ENCODE measurements at places on chromosomes 3 and 15.

DNA sequence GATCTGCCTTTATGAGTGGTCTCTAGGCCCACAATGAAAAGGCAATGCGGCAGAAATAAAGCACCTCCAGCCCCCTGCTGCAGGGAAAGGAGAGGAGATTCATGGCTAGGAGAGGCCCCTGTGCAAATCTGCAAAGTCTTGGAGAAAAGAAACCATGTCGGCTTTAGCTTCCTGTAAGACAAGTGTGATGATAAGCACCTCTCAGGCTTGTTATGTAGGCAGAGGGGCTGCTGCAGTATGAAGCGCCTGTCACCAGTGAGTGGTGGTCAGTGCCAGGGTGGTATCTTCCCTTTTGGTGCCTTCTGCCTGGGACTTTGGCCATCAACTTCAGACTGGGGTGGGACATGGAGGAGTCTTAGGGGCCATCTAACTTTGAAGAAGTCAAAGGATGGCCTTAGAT lies 59.2 kb upstream of the ARHGEF3 start:
- DNase-seq, result no peak

- no peak for DNase-seq
Measured at GRCh38 chr3:35492841-35493240, 146.5 kb upstream of the ARPP21 start.

DNA sequence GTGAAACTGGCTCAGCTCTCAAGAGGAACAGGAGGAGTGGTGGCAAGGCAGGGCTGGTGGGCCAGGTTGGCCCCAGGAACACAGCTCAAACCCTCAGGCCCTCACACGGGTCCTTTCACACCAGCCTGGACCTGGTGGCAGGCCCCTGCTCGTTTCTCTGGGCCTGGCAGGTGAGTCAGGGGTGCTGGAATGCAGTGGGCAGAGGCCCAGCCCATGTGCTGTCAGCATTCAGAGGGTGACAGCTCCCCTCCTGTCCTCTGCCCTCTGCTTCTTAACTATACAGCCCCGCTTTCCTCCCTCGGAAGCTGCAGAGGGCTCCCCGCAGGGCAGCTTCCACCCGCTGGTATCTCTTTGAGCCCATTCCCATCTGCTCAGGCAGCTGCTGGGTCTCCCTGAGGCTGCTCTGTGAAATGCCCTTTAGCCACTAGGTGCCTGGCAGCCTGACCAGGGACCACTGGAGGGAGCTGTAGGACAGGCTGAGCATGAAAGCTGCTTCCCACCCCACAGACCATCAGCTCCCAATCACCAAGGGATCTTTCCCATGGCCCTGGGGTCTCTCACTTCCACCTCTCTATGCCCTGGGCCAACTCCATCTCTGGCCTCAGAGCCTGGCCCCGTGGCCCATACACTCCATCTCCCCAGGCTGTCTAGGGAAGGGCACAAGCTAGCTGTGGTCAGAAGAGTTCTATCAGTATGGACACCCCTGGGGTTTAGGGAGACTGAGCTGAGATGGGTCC lies 24.8 kb downstream of the SHF start:
- DNase-seq, result peak; percentile 83

DNA sequence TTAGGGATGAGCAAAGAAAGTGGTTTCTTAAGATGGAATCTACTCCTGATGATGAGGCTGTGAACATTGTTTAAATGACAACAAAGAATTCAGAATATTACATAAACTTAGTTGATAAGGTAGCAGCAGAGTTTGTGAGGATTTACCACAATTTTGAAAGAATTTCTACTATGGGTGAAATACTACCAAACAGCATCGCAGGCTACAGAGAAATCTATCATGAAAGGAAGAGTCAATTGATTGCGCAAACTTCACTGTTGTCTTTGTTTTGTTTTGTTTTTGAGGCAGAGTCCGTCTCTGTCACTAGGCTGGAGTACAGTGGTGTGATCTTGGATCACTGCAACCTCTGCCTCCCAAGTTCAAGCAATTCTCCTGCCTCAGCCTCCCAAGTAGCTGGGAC lies 107.4 kb upstream of the SLC6A6 start:
- no peak for DNase-seq

- no peak for DNase-seq
Measured at GRCh38 chr15:101126618-101127505, 125.0 kb downstream of the CHSY1 start.

GRCh38 chr3:42182555-42182954 lies 83.4 kb downstream of the CCK start:
- DNase-seq, result peak; percentile 38

GRCh38 chr15:84034578-84035398 lies 200.8 kb upstream of the GOLGA6L4 start:
- no peak for DNase-seq

- no peak for DNase-seq
Measured at GRCh38 chr3:27049792-27050191, 319.4 kb downstream of the NEK10 start.

- DNase-seq, result no peak
Measured at GRCh38 chr3:13318626-13319470, 101.3 kb downstream of the NUP210 start.

DNA sequence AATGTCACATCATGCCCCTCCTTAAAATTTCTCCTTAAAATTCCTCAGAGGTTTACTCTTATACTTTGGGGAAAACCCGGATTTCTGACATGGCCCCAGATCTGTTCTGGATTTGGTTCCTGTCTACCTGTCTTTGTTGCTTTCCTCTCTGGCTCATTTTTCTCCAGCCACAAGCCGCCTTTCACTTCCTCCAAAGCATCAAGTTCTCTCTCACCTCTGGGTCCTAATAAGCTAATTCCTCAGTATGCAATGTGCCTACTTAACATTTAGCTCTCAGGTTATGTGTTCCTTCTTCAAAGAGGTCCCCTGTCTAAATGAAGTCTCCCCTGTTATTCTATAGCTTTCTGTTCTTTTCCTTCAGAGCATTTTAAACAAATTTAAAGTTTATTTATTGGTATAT lies 16.1 kb downstream of the HMG20A start:
- no peak for DNase-seq

GRCh38 chr3:186208296-186208989 lies 99.6 kb upstream of the ETV5 start:
- no peak for DNase-seq

DNA sequence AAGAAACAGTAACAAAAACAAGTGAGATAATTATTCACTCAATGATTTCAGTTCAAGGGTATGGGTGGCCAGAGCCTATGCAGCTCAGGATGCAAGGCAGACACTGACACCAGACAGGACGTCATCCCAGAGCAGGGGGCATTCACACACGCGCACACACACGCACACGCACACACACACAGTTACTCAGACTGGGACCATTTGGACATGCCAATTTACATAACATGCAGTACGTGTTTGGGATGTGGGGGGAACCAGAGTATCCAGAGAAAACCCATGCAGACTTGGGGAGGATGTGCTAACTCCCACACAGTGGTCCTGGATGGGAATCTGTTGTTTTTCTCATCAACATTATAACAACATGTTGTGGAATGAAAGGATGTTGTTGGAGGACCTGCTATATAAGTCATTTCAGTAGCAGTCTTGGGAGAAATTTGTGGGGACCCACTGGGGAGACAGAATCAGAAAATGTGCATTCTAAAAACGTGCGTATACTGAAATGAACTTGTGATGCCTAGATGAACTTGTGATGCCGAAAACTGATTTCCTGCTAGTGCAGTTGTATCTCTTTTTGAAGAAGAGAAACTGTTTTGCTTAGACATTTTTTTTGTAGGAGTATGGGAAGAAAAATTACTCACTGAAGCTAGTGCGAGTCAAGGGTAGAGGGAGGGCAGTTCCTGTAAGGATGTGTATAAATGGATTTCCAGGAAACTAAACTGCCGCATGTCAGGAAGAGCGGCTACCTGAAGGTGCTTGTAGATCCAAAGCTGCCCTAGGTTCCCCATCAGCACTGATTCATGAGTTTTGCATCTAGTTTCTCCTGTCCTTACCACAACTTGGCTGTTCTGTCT lies 25.2 kb downstream of the CD200 start:
- DNase-seq, result peak; percentile 66

GRCh38 chr3:78880603-78881461 lies 887.0 kb downstream of the ROBO1 start:
- DNase-seq, result no peak

DNA sequence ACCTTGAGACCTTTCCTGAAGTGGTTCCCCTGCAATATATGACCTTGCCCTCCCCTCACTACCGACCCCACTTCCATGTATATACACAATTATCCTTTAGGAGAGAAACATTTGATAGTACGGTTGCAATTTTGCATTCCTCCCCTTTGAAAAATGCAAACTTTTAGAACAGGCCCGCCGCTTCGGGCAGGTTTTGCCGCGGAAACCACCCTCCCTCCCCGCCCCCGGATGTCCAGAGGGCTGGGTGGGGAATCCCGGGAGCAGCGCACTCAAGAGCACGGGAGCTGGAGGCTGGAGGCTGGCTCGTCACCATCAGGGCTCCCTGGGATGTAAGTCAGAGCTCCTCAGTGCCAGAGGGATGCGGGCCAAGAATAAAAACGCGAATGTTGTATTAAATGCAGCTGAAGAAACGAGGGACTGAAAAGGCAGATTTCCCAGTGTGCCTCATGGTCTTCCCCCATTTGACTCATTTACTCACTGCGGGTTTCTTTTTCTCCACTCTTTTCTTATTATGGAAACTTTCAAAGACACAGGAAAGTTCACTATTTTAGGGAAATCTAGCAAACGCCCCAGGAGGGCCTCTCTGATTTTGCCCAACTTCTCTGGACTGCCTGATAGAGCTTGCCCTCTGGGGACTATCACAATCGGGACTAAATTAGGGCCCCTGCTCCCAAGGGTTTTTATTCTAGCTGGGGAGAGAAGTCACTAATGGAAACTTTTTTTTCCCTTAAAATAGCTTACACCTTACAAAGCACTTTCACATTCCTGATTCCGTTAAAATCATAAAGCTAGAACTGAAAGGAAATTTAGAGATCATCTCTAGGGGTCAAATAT lies 2.9 kb upstream of the USP3 start:
- DNase-seq, result peak; percentile 85

- no peak for DNase-seq
Measured at GRCh38 chr15:31331389-31331788, 4.8 kb downstream of the KLF13 start.

DNA sequence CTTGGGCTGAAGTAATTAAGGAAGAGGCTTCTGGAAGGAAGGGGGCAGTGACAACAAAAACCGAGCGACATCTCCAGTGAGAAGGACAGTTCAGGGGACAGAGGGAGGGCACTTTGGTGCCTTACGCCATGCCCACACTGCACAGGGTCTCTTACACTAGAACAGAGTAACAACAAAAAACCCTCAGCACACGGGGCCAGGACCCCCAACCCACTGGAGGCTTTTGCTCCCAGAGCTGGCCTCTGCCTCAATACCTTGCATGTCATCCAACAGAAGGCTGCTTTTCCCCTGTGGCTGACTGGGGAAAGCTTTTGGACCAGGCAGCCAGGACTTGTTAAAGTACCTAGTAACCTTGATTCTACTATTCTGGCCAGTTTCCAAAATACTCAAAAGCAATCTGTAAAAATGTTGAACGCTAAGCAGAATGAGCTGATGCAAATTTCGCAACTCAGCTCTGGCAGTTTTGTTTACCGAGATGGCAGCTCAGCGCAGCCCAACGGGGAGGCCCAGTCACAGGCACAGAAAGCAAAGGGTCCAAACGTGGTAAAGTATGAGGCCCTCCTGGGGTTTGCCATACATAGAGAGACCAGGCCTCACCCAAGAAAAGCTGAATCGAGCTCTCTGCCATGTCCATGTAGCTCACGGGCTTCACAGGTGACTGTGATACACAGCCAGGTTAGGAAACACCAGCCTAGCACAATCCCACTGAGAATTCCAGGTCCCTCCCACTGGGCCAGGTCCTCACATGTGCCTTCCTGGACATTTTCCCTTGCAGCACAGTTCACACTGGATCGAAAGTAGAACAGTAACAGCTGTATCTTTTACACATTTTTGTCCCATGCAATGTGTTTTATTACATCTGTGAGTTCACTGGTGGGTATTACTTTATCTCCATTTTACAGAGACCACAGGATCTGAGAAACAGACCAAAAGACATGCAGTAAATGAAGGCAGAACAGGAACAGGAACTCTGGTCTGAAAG lies 6.0 kb downstream of the CHCHD4 start:
- DNase-seq, result no peak

- DNase-seq, result no peak
Measured at GRCh38 chr15:65326117-65326526, 21.6 kb downstream of the RNU5B-1 start.

GRCh38 chr15:84982301-84982920 lies 755 bp downstream of the PDE8A start:
- peak; percentile 85 for DNase-seq

DNA sequence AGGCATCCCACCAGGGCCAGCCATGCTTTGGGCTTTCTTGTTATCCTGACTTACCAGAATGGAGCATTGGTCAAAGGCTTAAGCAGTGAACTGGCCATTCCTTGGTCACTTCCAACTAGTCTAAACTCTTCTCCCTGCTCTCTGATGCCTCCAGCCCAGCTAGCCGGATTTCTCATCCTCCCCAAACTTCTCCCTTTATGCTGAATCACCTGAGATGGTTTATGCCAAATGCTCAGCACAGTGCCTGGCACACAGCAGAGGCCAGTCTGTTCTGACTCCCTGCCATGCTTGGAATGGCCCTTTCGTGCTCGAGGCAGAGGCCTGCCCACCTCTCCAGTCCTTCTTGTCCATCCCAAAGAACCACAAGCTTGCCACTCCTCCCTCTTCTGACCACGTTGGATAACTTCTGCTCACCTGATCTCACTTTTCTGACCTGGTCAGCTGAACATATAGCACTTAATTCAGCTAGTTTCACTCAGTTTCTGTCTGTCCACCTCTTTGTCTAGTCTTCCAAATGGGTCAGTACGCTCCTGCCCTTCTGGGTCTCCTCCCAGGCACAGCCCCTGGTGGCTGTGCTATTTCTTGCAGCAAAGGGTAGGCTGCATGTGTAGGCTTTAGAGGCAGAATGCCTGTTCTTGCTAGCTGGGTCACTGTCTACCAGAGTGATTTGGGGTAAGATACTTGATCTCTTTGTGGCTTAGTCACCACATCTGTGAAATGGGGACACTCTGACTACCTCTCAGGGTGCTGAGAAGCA lies 2.2 kb upstream of the RBP1 start:
- no peak for DNase-seq

DNA sequence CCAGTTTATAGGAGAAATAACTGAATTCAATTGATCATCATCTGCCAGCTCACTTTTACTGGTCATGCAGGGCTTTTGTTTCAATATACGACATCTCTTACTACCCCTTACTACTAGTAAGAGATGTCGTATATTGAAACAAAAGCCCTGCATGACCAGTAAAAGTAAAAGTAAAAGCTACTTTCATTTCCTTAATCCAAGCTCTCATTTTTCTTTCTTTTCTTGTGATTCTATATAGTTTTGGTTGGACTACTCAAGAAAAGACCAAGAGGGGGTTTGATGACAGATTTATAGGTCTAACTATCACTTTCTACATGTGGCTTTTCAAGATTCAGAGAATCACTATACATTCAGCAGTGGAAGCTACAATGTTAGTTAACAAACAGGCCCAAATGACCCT lies 1237.3 kb downstream of the ROBO2 start:
- DNase-seq, result no peak

DNA sequence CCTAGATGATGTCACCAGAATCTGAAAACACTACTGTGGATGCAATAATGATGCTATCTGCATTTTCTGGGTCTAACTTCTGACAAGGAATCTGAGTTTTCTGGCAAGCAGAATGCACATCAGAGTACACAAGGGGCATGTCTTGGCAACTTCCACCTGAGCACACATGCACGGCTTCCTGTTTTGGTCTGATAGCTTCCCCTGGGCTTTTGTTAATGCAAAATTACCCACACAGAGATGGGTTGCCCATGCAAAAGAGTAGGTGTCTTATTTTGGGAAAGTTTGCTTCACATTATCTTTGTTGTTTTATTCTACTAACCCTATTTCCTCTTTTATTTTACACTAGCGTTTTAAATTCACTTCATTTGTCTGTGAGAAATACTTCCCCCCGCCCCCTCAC lies 74.2 kb upstream of the SATB1 start:
- DNase-seq, result no peak

Data from activated effector memory CD4-positive, alpha-beta T cell treated with anti-CD3 and anti-CD28 coated beads, Interleukin-2, amount 50 U/mL, for 16 hours (primary cell).